ENCODE measurements at places on chromosomes 3 and 15.

DNA sequence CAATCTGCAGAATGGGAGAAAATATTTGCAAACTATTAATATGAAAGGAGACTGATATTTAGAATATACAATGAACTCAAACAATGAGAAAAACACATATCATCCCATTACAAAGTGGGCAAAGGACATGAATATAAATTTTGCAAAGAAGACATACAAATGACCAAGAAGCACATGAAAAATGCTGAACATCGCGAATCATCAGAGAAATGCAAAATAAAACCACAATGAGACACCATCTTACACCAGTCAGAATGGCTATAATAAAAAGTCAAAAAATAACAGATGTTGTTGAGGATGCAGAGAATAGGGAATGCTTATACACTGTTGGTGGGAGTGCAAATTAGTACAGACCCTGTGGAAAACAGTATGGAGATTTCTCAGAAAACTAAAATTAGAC, 83.6 kb downstream of the RAP2B start:
- no peak for DNase-seq

DNA sequence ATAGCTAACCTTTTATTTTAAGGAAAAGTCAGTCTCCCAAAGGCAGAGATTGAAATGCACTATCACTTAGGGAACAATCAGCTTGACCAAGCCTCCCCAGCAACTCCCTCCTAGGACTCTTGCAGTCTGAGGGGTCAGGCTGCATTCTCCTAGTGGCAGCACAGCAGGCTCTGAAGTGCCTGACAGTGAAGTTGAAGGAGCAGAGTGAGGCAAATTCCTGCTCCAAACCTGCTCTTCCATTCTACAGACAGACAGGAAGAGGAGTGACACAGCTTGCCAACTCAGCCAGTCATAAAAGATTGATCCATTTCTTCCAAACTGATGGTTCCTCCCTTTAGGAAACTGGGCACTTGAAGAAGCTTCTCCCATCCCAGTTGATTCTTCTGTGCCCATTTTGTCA, 43.9 kb upstream of the SMAD3 start:
- DNase-seq: no peak

- no peak for DNase-seq
Measured at GRCh38 chr3:59753808-59754450, 704.1 kb upstream of the CFAP20DC start.

- DNase-seq: no peak
Measured at GRCh38 chr3:56192001-56192400, 276.3 kb downstream of the ERC2 start.

DNA sequence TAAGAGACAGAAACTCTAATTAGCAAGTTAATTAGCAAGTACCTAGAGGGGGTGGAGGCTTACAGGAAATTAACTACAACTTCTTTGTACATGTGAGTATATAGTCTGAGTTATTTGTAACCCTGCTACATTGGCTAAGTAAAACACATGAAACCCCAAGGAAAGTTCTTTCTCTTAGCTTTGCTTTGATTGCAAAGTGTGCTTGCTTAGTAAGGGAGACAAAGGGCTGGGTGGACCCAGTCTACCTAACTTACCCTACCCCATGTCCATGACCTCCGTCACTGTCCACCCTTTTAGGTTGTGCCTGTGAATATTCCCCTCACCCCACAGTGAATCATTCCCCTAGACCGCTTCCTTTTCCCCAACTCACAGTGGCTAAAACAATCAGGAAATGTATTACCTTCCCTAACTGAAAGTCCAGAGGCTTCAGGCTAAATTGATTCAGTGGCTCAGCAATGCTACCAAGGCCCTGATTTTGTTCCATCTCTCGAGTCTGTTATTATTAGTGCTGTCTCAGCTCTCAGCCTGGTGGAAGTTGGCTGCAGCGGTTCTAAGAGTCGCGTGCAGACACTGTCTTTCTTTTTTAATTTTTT, 31.1 kb upstream of the RYR3 start:
- DNase-seq: no peak

- no peak for DNase-seq
Measured at GRCh38 chr15:55649058-55649423, 60.9 kb upstream of the PYGO1 start.

GRCh38 chr3:105108823-105109222, 257.9 kb upstream of the ALCAM start:
- no peak for DNase-seq

DNA sequence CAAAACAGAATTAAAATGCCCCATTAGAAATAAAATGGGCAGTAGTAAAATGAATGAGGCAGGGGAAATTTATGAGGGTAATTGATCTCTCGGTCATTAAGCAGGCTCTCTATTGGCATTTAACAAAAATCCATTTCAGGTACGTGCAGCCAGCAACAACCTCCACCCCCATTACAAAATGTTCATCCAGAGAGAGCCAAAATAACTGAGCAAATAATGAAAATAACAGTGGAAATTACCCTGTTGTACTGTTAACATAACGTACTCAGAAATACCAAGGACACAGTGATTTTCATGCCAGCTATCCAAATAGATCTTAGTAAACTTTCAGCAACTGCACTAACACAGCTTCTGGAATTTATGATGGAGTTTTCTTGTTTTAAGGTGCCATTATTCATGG, 127.7 kb downstream of the IL1RAP start:
- no peak for DNase-seq

DNA sequence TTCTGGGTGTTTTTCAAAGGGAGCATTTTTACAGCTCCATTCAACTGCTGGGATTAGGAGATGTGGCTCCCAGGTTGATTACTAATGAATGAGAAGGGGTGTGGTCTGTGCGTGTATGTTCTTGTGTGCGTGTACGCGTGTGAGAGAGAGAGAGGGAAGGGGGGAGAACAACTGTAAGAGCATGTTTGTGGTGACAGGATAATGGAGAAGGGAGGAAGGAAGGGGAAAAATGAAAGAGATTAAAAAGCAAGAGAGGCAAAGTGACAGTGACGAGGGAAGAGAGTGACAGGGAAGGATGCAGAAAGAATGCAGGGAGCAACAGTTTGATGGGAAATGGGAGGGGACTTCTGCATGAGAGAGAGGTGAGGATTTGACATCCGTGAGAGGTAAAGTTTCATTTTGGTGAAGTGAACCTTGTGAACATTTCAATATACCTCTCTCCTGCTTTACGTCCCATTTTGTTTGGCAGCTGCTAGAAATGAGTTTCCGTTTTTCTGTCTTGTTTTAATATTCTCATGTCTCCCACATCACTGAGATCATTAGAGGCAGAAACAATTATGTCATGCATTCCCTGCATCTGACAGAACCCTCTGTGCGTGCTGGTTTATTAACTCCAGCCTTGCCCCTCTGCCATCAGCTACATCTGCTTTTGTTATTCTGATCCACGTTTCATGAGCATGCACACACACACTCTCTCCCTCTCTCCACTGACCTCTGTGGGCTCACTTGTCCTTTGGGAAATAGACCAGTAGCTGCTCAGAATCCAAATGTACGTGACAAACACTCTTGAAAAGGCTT, 161.6 kb downstream of the GAP43 start:
- no peak for DNase-seq

- peak; percentile 26 for DNase-seq
Measured at GRCh38 chr3:154180836-154181691, 59.9 kb downstream of the ARHGEF26 start.

DNA sequence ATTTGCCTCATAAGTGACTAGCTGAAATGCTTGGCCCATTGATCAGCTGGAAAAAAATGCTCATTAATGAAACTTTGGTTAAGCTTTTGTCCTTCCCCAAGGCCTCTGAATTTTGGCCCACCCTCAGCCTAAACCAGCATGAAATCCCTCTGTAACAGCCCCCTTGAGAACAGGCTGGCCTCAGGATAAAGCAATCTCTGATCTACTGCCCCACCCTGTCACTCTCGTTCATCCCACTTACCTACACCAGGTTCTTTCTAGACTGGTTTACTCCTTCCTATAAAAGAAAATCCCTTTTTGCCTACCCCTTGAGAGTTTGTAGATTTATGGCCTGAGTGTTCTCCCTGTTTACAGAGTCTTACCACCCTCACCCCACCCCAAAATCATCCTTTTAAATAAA, 3.4 kb upstream of the AEN start:
- DNase-seq: no peak

DNA sequence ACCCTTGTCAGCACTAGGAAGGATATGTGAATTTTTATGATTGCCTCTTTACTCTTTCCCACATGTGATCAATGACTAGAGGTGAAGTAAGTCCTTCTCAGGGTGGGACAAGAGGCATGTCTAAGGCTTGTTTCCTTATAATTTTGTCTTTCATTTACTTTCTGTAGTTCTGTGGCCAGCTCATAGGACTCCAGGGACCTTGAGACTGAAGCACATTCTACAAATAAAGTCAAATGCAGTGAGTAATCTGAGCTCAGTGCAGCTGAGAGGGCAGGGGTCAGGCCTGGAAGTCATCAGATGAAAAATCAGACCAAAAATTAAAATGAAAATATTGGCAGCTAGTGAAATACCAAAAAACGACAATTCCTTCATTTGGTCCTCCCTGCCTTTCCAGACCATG, 424.7 kb upstream of the THBS1 start:
- DNase-seq: no peak

- DNase-seq: no peak
Measured at GRCh38 chr3:186679151-186679550, 13.3 kb downstream of the HRG start.

- DNase-seq: no peak
Measured at GRCh38 chr15:90588427-90588826, 58.7 kb downstream of the CRTC3 start.

- no peak for DNase-seq
Measured at GRCh38 chr15:100096248-100096600, 245.6 kb downstream of the ADAMTS17 start.

All from DMS79 (cell line).